ENCODE measurements at places on chromosomes 11 and 22.

GRCh38 chr11:8867035-8867434, 44.0 kb upstream of the AKIP1 start:
- no peak for DNase-seq

DNA sequence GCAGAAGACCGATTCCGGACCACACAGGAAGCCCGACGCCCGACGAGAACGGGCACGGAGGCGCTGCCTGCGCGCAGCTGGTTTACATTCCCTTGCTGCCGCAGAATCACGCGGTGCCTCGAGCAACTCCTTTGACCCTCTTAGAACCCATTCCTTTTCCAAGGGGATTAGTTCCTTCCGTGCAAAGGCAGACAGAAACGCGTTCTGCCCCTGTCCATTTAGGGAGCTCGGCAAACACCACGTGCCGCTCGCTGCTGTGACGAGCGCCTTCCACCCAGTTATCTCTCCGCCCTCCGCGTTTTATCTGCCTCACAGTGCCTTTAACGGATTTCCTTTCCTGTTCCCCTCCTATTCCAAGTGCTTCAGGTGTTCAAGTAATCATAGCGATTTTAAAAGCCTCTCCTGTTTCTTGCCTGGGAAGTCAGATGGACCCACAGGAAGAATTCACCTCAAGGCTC, 24.1 kb upstream of the MICAL3 start:
- DNase-seq, result no peak

- no peak for DNase-seq
Observed at GRCh38 chr11:92545906-92546471, 321.4 kb downstream of the FAT3 start.

GRCh38 chr11:34667810-34668582, 47.1 kb downstream of the EHF start:
- no peak for DNase-seq

- no peak for DNase-seq
Observed at GRCh38 chr11:83611031-83611430, 324.9 kb upstream of the CCDC90B start.

Measured in amygdala (tissue), 56 donors.